ENCODE measurements at places on chromosomes 5 and 9. TPM values are rescaled to one million over a fixed set of nuclear protein-coding genes. Genes with fewer than 3 reads are reported as not detected.

The FAM200C gene
- 0.66 TPM for total RNA-seq

The SHISAL2B gene
- not detected for total RNA-seq

DNA sequence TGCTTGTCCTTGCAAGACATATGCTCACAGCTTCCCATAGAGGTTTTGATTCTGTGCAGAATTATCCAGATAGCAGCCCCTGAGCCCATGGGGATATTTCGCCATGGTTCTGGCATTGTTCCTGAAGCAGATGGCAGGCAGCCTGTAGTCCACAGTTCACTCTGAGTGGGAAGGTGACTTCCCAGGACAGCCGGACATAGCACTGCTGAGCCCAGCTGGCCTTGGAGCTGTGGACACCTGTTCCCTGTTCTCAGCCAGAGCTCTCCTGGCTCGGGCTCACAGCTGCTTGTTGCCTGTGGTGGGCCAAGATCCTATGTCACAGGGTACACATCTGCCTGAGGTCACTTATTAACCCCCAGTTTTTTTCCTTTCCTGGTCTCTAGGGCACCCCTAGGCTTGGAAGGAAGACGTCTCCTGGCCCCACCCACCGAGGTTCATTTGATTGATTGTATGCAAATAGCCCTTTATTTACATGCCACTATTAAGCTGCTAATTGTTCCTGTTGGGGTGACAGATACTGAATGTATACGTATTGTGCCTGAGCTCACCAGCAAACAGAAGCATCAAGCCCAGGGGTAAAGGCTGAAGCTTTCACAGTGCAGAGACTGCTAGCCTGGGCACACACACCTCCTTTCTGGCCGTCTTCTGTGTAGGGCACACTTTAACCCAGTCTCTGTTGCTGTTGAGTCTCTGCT is 96.6 kb upstream of the DMRT1 start:
- no peak for DNase-seq

The NOP16 gene
- 65.1 TPM for total RNA-seq

GRCh38 chr9:119255116-119255515 is 114.1 kb downstream of the BRINP1 start:
- DNase-seq: no peak

- DNase-seq: no peak
Observed at GRCh38 chr9:14031810-14032209, 282.1 kb downstream of the NFIB start.

The RETREG1 gene
- 3.3 TPM for total RNA-seq

GRCh38 chr9:128845186-128845931 is 15.8 kb upstream of the SPOUT1 start:
- no peak for DNase-seq

The APBB3 gene
- 37.5 TPM for total RNA-seq

- peak; percentile 67 for DNase-seq
Observed at GRCh38 chr5:139747583-139748504, 47.8 kb upstream of the PSD2 start.

The ZBTB34 gene
- total RNA-seq: 7.9 TPM

GRCh38 chr5:136058039-136058971 is 29.5 kb downstream of the TGFBI start:
- no peak for DNase-seq

The GABRA6 gene
- total RNA-seq: not detected

- no peak for DNase-seq
Observed at GRCh38 chr9:111548623-111549022, 23.6 kb downstream of the ZNF483 start.

DNA sequence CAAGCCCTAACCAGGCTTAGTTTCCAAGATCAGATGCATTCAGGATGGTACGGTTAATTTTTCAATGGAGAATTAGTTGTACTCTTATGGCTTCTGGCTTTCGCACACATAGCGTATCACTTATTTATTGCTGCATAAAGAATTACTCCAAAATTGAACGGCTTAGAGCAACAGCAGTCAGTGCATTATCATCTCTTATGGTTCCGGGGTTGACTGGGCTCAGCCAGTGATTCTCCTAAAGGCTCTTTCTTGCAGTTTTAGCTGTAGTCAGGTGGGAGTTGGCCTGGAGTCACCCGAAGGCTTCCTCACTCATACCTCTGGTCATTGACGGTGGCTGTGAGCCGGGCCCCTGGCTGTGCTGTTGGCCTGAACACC is 595 bp upstream of the GRHPR start:
- no peak for DNase-seq

DNA sequence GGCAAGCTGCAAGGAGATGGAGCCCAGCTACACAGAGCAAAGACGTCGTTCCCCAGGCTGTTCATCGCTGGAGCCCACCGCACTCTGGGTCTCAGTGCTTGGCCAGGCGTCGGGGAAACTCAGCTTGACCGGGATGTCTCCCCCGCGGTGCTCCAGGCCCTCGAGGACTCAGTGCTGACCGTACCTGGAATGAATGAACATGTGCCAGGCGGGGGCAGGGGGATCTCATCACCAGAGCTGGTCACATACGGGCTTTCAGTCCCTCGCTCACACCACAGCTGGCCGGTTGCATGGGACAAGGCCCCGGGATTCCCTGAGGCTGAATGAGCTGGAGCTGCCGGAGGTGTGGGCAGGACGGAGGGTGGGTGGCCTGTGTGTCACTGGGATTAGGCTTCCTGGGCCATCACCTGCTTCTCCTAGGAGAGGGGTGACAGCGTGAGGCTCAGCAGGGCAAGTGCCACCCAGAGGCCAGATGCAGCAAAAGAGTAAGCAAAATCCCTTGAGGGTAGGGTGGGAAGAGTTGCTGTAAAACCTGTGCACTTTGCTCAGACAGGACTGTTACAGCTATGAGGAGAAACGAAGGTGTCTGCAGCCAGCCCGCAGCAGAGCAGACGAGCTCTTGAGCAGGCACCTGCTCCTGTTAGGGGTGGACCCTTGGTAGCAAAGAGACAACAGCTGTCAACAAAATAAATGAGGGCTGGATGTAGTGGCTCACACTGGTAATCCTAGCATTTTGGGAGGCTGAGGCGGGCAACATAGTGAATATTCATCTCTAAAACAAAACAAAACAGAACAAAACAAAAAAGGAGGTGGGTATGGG is 70.7 kb upstream of the RAPGEF1 start:
- DNase-seq: no peak

DNA sequence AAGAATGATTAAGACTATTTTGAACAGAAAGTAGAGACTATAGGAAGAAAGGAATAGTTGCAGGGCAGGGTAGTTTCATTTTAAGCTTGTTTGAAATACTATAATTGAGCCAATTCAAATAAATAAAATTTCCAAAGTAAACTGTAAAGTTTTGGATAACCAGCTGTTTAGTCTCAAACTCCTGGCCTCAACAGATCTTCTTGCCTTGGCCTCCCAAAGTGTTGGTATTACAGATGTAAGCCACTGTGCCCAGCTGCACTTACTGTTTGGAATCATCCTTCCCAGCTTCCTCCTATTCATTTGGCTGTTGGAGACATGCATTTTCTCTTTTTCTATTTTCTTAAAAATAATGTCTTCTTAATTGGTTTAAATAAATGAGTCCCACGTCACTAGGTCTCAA is 231.0 kb downstream of the NNT start:
- DNase-seq: no peak

The PITX1 gene
- not detected for total RNA-seq

The ACO1 gene
- total RNA-seq: 10.3 TPM

The ACTBL2 gene
- total RNA-seq: not detected

The BHMT2 gene
- total RNA-seq: not detected

The JAKMIP2 gene
- total RNA-seq: 3.1 TPM

The PCDHB3 gene
- not detected for total RNA-seq

- DNase-seq: no peak
Observed at GRCh38 chr9:89715881-89716280, 111.1 kb downstream of the GADD45G start.

DNA sequence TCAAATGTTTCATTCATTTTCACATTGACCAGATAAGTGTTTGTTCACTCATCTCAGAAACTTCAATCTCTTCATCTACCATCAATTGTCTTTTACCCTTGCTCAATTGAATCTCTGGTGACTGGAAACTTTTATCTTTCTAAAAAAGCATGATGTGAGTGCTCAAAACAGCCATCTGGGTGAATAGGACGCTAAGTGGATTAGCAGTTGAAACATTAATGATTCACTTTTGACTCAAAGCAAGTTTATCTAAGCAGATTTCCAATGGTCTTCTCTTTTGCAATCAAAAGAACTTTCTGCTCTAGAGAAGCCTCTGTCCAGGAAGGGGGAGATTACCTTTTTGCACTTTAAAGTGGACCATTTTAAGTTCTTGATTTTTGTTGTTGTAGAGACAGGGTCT is 22.2 kb downstream of the KLF4 start:
- DNase-seq: no peak

- no peak for DNase-seq
Observed at GRCh38 chr9:99850736-99851499, 29.2 kb downstream of the NR4A3 start.

GRCh38 chr5:74194196-74194595 is 446.3 kb downstream of the ENC1 start:
- no peak for DNase-seq

Data from activated B cell treated with CpG ODN at 0.5 μM for 24 hours (primary cell).